ENCODE measurements at places on chromosomes 3 and 15.
A peak's percentile ranks its signal among the peaks of the same experiment; 100 is the strongest.

- DNase-seq, result no peak
These were observed 6.4 kb downstream of the TMEM207 start for GRCh38 chr3:190443257-190443656.

DNA sequence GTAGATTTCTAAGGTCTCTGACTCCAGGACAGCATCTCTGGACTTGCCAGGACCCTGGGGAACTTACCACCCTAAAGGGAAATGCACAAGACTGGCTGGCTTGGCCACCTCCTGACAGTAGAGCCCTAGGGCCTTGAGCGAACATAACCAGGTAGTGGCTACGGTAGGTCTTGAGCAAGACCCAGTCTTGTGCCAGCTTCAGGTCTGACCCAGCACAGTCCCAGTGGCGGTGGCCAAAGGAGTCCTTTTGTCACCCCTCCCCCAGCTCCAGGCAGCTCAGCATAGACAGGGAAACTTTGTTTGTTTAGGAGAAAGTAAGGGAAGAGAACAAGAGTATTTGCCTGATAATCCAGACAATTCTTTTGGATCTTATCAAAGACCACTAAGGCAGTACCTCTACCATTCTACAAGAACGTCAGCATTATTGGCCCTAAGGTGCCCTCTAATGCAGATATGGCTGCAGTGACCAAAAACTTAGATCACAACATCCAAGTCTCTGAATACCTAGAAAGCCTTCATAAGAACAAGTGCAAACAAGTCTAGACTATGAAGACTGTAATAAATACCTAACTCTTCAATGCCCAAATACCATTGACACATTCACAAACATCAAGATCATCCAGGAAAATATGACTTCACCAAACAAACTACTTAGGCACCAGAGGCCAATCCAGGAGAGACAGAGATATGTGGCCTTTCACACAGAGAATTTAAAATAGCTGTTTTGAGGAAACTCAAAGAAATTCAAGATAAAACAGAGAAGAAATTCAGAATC, 38.7 kb upstream of the FBN1 start:
- no peak for DNase-seq

- DNase-seq, result no peak
These were observed 294.8 kb downstream of the PLCL2 start for GRCh38 chr3:17179381-17180205.

DNA sequence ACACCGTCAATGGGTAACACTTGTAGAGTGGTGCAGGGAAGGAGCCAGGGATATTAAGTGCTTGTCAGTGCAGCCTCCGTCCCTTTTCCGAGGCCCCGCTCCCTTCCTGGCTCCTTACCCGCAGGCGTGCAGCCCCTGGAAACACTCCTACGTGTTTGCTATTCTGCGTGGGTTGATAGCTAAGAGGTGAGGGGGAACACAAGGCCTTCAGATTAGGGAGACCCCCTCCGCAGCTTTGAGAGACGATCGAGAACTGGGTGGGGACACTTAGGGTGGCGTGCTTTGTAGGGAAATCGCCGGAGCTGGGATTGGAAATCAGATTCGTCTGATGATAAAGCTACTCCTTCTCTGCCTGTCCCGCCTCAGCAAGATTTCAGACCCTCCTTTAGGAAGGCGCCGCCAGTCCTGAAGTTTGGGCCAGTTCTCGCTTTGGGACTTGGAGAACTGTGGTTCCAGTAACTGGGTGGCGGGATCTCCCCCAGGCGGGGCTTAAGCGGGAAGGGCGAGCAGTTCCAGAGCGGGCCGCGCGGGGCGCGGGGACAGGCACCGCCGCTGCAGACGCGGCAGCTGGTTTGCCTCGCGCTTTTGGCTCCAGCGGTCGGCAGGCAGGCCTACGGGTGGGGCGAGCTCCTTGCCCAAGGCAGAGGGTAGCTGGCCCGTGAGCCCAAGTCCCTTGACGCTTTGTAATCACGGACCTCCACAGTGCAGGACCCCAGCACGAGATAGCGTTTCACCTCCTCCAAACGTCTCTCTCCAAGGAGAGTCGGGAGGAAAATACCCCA, 8.0 kb upstream of the FAM107A start:
- DNase-seq, result peak; percentile 10

- DNase-seq, result no peak
These were observed 4.1 kb downstream of the ADCY5 start for GRCh38 chr3:123444744-123445143.

DNA sequence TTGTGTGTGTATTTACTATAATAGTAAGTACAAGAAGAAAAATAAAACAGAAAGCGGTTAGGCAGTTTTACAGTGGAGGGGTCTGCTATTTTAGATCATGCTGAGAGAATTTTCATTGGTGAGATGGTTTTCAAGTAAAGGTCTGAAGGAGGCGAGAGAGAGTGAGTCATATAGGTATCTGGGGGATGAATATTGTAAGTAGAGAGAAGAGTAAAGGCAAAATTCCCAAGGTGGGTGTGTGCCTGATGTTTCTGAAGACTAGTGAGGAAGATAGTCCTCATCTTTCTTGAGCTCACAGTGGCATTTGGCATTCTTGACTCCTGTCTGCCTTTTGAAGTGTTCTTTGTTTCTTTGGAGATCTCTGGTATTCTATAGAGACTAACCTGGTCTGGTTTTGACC, 38.6 kb downstream of the CRYBG3 start:
- DNase-seq, result no peak

DNA sequence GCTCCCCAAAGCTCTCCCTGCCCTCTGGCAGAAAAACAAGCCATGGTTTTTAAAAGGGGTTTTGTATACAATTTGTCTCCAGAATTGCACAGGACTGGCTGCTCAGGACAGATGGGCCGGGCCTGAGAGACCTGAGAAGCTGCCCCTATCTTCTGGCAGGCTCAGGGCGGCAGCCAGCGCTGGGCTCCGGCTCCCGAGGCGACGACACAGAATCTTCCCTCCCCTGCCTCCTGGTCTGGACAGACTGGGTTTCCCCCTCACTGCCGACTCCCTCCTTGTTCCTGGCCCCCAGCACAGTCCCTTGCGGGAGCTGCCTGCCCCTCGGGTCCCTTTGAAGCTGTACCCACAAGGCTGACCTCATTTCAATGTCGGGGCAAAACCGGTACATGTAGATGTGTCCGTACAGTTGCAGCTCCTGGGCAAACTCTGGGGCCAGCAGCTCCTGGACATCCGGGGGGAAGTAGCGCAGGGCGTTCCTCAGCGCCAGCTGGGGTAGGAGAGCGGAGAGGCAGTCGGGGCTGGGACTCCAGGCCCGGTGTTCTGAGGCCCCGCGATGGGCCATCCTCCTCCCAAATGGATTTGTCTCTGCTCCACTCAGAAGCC, 7.2 kb downstream of the UROC1 start:
- no peak for DNase-seq

DNA sequence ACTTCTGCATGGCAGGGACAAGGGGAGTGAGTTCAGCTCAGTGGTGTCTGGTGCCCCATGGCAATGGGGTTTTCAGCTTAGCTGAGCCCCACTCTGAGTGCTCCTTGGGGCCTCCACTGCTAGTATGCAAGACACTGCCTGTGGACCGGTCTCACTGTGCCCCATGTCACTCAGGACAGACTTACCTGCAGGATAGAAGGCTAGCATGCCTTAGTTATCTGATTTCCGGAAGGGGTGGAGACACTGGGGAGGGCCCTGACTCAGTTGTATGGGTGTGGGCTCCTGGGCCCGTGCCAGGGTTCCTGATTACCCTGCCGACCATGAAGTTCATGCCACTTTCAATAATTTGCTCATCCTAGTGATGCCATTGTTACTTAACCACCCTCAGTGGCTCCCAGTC, 4.3 kb upstream of the SLC6A20 start:
- no peak for DNase-seq

DNA sequence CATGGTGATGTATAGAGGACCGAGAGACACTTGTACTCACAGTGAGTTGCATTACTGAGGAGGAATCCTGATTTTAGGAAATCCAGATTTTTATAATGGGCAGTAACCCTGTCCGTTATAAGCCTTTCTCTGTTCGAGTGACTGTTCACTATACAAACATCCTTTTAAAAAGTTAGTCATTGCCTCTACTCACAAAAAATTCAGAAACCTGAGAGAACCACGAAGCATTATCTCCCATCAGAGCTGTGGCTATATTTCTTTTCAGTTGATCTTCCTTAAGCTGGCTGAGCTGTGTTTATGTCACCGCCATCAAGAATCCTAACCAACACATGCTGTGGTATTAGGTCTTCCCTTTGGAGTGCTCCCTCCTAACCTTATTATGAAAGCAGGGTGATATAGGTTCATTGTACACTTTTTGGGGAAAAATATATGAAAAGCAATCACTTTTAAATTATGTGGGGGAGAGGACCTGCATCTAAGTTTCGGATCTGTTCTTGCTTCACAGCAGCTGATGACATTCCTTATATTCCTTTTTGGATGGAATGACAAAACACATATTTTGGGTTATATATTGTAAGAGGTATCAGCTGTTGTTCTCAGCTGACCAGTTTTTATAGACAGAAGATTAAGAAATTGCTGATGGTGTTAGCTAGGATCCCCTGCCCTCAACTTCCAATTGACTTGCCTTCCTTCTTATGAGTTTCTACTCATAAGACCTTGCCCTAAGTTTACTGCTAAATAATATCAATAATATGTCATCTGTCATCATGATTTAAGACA, 465.9 kb upstream of the RASGRP1 start:
- no peak for DNase-seq

DNA sequence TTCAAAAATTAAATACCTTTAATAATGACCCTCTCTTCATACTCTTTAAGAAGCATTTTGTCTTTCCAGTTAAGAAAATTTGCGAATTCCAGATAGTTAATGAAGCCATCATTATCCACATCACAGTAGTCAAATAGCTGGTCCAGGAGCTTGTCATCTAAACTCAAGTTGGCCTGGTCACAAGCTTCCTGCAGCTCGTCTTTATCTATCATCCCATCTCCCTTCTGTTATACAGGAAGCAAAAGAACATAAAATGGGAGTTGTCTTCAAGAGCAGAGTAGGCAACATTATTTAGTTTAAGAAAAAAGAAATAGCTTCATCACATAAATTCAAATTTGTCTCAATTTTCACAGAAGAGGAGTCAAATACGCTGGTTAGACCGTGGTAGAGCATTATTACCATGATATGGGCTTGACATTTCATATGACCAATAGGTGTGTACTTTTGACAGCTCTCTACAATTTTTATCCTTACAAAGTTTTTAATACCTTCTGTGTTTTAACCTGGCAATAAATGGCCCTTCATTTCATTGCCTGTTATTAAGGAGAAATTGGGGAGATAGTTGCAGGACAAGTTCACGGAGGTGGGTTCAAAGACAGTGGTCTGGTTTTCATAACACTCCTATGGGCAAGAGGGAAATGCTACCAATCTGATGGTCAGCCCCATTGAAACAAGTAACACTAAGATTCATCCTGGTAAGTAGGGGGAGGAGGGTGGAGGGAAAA, 45.4 kb downstream of the EFHB start:
- DNase-seq, result no peak

DNA sequence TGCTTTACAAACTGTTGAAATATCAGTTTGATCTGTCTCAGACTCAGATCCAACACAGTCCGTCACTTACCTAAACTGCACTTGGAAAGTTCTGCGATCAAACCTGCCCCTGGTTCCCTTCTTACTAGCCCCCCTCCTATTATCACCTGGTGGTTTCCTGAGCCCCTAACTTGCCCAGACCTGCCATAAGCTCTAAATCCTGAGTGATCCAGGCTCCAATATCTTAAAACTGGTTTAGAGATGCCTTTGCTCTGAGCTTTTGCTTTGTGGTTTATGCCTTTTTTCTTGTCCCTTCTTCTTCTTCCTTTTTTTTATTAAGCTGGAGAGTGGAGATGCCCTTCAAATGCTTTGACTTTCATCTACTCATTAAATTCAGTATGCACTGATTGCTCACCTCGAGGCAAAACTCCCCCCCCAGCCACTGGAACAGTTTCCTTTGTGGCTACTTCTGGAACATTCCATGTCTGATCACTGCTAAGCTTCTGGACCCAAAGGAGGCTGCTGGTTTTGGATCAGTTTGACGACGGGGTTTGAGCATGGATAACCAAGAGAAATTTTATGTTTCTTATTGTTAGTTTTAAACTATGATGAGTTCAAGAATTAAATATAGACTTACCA, 3.5 kb upstream of the ITGB5 start:
- no peak for DNase-seq

DNA sequence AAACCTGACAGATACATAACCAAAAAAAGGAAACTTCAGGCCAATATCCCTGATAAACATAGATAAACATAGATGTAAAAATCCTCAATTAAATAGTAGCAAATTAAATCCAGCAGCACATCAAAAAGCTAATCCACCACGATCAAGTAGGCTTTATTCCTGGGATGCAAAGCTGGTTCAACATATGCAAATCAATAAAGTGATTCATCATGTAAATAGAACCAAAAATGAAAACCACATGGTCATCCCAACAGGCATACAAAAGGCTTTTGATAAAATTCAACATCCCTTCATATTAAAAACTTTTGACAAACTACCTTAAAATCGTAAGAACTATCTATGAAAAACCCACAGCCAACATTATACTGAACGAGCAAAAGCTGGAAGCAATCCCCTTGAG, 882.2 kb downstream of the NTRK3 start:
- no peak for DNase-seq

DNA sequence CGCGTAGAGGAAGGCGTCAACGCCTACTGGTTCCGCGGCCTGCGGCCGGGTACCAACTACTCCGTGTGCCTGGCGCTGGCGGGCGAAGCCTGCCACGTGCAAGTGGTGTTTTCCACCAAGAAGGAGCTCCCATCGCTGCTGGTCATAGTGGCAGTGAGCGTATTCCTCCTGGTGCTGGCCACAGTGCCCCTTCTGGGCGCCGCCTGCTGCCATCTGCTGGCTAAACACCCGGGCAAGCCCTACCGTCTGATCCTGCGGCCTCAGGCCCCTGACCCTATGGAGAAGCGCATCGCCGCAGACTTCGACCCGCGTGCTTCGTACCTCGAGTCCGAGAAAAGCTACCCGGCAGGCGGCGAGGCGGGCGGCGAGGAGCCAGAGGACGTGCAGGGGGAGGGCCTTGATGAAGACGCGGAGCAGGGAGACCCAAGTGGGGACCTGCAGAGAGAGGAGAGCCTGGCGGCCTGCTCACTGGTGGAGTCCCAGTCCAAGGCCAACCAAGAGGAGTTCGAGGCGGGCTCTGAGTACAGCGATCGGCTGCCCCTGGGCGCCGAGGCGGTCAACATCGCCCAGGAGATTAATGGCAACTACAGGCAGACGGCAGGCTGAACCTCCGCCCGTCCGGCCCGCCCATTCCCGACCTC, 4.1 kb downstream of the ISLR2 start:
- no peak for DNase-seq

GRCh38 chr3:49567406-49567805, 13.1 kb downstream of the BSN start:
- DNase-seq, result no peak

DNA sequence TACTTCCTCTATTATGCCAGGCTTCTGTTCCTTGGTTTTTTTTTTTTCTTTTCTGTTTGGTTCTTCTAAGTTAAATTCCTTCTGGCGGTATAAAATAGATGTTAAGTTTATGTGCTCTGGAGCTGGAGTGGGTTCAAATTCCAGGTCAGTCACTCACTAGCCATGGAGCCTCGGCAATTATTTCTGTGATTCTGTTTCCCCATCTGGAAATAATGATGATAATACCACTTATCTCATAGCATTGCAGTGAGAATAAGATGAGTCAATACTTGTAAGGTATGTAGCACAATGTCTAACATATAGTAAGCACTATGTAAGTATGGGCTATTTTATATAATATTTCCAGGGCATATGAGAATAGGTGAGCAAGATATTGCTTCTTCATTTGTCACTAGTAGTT, 33.2 kb upstream of the ZDHHC23 start:
- no peak for DNase-seq

GRCh38 chr15:90031231-90031791, 30.2 kb downstream of the ZNF710 start:
- no peak for DNase-seq

- DNase-seq, result no peak
These were observed 116.3 kb downstream of the AKAP13 start for GRCh38 chr15:85496551-85497171.

- peak; percentile 35 for DNase-seq
These were observed 171.6 kb downstream of the SV2B start for GRCh38 chr15:91271565-91272153.

All from stimulated activated CD8-positive, alpha-beta memory T cell treated with anti-CD3 and anti-CD28 coated beads, Interleukin-7, amount 100 ng/mL, for 1 hour (primary cell).